ENCODE measurements at places on chromosomes 6 and 20.

GRCh38 chr6:62059901-62060300 is 226.1 kb downstream of the KHDRBS2 start:
- DNase-seq = no peak

- peak; percentile 97 for DNase-seq
These were observed 238.1 kb downstream of the RNGTT start for GRCh38 chr6:88725111-88725975.

GRCh38 chr20:41497186-41497895 is 120.8 kb downstream of the CHD6 start:
- no peak for DNase-seq

DNA sequence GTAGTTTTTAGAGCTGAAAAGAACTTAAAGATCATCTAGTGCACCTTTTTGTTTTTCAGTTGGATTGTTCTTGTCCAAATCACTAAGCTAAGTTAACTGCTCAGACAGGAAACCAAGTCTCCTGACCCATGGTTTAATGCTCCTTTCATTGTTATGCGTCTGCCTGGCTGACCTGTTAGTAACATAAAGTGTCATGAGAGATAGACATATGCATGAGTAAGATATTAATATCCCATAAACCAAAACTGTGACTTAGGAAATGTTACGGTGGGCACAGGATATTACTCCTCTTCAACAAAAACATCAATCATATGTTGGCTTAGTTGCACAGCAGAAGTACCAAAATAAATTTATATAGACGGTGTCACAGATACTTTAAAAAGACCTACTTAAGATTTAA is 84.0 kb downstream of the ESR1 start:
- no peak for DNase-seq

- no peak for DNase-seq
These were observed 567.2 kb downstream of the KIF16B start for GRCh38 chr20:16005915-16006493.

DNA sequence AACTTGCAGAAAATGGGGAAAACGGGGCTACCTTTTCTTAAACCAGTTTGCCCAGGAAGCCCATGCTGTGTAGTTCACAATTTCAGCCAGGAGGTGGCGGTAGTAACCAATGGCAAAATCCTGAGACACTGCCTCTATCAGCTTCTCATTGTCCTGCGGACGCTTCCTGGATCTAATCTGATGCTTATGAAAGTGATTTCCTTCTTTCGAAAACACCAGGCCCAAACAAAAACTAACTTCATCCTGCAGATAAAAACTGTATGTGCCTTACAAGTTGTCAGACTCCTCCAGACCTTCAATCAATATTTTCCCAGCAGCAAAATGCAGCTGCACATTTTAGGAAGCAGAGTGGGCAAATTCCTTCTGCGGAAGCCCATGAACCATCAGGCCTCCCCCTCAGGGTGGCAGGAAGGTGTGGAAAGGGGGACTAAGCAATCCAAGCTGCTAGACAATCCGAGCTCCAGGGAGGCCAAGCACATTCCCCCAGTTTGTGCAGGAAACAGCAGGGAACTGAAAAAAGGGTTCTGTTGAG is 88.5 kb downstream of the LY86 start:
- peak; percentile 79 for DNase-seq
